Eye (tissue), 1 donor: ENCODE measurements at places on chromosomes 11 and 22.

DNA sequence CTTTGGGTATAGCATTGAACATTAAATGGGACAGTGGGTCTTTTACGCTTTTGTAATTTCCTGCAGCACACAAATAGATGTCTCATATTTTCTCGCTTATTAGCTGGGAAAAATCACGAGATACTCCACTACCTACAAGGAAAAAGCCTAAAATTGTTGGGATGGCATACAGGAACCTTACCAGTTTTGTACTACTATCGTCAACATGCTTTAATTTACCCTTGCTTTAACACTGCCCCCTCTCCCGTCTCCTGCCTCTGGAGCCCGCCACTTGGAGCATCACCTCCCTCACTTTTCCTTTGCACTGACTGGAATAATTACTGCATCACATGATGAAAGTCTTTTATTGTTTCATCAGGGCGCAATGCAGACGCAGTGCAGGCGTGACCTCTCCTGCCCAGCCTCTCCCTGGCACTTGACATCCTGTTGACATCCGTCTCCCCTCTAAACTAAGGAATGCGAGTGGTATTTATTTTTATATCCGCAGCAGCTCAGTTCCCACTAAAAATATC lies 1.0 kb upstream of the FNBP4 start:
- peak; percentile 88 for DNase-seq

DNA sequence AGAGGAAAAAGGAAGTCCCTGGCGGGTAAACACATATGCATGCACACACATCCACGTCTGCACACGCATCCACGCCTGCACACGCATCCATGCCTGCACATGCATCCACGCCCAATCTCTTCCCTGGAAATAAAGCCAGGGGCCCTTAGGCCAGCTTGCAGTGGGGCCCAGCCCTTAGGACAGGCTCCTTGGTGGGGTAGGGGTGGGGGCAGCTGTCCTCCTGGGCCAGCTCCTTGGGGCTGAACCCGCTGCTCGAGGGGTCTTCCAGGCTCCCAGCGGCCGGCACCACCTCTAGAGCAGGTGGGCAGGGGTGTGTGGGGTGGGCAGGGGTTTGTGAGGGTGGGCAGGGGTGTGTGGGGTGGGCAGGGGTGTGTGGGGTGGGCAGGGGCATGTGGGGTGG lies 1.9 kb downstream of the C11orf21 start:
- DNase-seq, result no peak

DNA sequence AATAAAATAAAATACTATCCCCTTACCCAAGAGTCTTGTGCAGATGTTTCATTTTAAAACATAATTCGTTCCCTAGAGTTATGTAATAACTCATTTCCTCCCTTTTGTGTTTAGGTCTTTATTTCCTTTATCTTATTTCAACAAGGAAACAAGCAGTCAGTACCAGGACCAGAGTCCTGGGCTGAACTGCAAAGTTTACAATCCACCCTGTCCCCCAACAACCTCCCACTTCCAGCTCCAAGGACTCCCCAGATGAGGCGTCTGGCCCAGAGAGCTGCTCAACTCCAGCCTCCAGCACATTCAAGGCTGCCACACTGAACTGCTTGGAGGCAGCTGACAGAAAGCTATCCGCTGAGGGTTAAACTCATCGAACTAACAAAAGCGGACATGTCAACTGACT lies 4.5 kb downstream of the POLDIP3 start:
- DNase-seq, result no peak

DNA sequence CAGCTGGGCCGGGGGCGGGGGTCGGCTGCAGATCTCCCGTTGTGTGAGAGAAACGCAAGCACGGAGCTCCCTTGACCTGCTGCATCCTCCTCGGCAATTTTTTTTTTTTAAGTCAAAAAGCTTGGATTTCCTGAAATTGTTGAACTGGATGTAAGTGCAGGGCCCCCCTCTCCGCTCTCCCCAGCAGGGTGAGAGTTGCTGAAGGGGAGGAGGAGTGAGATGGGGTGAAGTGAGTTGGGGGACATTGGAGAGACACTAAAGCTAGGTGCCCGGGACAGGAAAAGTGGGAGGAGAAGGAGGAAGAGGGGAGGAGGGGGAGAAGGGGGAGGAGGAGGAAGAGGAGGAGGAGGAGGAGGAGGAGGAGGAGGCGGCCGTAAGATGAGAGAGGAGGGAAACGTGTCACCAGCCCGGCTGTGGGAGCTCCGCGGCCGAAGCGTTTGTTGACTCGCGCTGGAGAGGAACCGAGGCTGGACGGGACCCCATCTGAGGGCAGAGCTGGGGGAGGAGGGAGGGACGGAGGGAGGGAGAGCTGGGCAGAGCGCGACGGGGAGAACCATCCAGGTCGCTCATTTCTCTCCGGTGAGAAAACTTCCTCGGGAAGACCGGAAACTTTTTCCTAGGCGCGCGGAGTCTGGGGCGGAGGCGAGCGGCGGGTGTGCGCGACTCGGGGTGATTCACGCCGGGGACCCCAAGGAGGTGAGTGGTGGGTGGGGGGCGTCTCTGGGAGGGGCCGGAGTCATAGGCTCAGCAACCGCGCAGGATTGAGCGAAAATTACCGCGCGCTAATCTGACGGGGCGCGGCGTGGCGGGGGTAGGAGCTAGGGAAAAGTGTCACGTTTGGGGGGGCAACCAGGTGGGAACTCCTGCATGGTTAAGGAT lies 80.2 kb downstream of the PRR5L start:
- peak; percentile 72 for DNase-seq

DNA sequence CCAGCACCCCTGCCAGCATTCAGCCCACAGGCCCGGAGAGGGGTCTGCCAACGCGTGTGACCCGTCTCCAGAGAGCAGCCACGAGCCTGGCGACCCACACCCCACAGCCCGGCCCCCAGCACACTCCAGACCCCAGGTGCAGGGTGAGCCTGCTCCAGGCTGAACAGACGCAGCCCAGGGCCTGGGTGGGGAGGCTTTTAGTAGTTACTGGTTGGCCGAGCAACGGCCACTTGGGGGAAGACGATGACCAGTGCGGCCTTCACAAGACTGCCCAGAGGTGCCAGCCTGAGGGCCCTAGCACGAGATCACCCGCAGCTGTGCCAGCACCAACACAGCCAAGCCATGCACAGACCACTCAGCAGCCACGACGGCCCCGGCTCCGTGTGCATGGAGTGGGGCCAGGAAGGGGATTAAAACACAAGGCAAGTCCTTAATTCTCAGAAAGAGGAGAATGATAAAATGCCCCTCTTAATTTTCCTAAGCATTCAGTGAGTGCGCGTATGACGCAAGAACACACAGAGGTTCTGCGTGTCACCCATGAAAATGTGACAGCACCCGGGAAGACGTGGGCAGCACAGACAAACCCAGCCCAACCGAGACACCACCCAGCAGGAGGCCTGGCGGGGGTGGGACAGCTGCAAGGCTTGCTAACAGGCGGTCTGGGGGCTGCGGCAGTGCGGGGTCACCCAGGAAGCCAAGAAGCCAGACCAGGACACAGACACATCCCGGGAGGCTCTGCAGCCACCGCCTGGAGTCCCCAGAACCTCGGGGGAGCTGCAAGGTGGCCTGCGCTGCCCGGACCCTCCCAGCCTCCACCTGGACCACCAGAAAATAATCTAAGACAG lies 47.6 kb downstream of the BRD1 start:
- DNase-seq, result no peak

GRCh38 chr22:20430720-20431510 lies 6.7 kb downstream of the SCARF2 start:
- DNase-seq, result peak; percentile 82

GRCh38 chr11:66183494-66184048 lies 84.9 kb upstream of the RAB1B start:
- peak; percentile 60 for DNase-seq

- DNase-seq, result no peak
These were observed 69.2 kb downstream of the FANCF start for GRCh38 chr11:22556381-22556780.

DNA sequence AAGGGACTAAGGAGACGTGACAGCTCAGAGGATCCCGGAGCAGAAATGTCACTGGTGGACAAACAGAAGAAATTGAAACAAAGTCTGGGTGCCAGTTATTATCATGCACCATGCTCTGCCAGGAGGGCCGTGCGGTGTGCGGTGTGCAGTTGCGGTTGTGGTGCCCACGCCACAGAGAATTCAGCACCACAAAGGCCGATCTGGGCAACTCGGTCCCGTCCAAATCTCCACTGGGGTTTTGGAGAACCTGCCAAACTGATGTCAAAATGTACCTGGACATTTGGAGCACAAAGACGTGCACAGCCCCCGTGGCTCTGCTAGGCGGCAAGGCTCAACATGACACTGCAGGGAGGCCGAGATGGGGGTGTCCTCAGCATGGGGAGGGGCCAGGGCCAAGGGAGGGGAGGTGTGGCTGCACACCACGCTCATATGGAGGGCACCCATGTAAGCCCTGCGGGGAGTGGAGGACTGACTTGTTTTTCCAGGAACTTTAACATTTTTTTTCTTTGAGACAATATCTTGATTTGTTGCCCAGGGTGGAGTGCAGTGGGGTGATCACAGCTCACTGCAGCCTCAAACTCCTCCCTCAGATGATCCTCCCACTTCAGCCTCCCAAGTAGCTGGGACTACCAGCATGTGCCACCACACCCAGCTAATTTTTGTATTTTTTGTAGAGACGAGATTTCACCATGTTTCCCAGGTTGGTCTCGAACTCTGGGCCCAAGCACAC lies 39.4 kb downstream of the GNB1L start:
- no peak for DNase-seq

DNA sequence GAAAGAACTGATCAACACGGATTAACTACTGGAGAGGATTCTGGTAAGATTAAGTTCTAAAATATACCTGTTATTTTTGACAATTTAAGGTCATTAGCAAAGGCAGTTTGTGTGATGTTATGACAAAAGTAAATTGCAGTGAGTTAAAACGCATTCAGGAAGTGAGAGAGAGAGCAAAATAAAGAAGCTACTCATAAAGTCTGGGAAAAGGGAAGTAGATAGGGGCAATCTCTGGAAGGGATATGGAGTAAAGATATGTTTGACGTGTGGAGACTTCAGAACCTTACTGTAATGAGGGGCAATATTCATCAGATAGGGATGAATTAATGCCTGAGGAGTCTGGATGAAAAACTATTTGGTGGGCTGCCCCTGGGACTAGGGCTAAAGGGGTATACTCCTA lies 16.8 kb downstream of the OR56B4 start:
- DNase-seq, result no peak

DNA sequence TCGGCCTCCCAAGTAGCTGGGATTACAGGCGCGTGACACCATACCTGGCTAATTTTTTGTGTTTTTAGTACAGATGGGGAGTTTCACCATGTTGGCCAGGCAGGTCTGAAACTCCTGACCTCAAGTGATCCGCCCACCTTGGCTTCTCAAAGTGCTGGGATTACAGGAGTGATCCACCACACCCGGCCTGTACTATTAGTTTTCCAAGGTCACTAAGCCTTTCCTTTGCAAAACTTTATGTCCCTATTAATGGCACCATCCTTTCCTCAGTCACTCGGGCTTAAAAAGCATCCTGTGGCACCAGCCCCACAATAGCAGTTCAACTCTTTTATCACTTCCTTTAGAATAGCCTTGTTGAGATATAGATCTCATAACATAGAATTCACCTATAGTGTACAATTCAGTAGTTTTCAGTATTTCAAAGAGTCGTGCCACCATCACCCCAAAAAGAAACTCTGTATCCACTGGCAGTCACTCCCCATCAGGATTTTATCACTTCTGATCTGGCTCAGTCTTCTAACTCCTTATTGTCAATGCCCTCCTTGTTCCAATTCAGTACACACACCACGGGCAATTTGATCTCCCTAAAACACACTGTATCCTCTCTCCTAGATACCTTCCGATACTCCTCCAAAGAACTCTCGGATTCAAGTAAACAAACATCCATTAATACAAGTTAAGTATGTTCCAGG lies 921 bp upstream of the BCL2L13 start:
- peak; percentile 16 for DNase-seq

DNA sequence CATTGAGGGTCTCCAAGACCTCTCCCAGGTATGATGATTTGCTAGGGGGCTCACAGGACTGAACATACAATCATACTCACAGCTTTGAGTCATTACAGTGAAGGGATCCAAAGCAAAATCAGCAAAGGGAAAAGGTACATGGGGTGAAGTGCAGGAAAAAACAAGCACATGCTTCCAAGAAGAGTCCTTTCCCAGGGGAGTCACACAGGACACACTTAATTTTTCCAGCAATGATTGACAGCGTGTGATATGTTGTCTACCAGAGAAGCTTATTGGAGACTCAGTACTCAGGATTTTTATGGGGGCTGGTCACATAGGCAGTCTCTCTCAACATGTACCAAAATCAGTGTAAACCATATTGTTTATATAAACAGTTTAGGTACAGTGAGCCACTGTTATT lies 25.3 kb downstream of the CUL5 start:
- DNase-seq, result peak; percentile 7

GRCh38 chr22:23457380-23457985 lies 122.6 kb downstream of the IGLL1 start:
- DNase-seq, result no peak

DNA sequence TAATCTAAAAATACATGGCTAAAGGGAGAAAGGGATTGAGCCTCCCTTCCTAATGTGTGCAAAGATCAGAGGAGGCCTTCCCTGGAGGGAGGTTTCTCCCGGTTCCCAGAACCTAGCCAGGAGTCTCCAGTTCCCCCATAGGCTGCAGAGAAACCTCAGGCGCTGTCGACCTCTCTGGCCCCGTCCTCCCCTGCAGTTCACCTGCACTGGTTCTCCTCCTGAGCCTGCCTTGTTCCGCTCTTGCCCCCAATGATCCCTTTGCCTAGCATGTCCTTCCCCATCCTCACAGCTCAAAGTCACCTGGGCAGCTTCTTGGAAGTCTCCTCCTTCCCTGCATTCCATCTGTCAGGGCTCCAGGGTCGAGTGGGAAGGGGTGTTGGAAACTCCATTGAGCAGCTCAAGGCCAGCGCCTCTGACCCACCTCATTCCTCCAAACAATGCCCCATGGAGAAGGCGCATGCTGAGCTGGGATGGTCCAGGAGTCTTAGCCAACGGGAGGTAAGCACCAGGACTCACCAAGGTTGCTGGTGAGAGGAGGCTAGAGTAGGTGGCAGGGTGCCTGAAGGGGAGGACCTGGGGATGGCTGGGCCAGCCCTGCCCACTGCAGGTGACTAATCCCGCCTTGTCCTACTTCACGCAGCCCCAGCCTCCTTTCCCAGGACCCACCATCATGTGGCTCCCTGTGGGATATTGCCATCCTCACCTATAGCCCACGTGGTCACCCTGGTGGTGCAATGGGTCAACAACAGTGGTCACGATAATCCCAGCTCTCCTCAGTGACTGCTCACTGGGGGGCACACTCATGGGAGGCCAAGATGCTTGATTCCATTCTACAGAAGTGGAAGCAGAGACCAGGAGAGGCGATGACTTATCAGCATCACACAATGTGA lies 15.4 kb downstream of the RSPH14 start:
- no peak for DNase-seq

GRCh38 chr11:1308743-1309497 lies 512 bp downstream of the TOLLIP start:
- no peak for DNase-seq
